ENCODE measurements at places on chromosomes 3 and 15.

- no peak for DNase-seq
Measured at GRCh38 chr15:35330916-35331315, 215.0 kb downstream of the DPH6 start.

DNA sequence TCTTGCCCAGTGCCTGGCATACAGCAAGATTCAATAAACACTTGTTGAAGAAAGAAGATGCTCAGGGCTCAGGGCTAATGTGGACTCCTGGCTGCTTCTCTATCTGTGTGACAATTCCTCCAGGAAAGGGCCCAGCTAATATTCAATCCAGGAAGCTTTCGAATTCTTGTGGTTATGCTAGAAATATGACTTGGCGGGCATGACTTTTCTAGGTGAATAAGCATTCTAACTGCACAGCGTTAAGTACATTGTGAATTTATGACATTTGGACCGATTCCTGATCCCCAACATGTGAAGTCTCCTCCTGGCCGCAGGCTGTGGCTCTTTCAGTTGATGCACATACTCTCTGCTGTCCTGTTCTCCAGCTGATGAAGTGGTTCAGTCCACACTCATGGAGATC is 117.0 kb downstream of the IMPG2 start:
- DNase-seq = no peak

GRCh38 chr3:111739311-111739911 is 119.7 kb upstream of the PHLDB2 start:
- DNase-seq = no peak

GRCh38 chr3:126606001-126606400 is 47.3 kb upstream of the C3orf22 start:
- no peak for DNase-seq

- DNase-seq = no peak
Measured at GRCh38 chr3:141373232-141373631, 4.9 kb downstream of the ZBTB38 start.

DNA sequence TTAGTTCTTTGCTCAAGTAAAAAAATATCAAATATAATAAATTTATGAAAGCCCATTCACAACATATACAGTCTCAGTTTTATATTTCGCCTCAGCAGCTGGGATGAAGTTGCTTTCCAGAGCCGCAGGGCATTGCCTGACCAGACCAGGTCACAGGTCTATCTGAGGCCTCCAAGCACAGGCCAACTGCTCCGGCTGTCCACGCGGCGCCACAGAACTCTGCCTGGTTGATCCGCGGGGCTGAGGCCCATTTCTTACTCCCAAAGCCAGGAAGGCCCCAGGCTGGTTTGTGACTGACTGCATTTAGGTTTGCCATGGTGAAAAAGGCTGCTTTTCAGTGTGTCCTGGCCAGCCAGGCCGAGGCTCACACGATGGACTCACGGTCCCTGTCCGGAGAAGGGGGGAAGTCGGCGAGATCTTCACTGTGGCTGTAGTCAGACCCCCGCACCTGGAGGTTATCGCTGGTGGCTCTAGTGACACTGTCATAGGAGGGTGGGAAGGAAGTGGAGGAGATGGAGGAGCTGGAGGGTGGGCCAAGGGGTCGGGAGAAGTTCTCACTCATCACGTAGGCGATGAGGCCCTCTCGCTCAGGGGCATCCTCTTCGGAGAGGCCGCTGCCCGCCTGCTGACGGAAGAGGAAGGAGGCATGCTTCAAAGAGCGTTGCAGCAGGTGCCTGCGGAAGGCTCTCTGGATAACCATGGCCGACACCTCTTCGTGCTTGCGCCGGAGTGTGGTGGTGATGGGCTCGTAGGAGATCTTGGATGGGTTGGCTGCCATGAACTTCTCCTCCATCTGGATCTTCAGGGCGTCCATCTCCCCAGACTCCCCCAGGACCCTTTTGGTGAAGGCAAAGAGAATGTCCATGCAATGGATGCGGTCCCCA is 54.1 kb downstream of the EXOG start:
- no peak for DNase-seq

DNA sequence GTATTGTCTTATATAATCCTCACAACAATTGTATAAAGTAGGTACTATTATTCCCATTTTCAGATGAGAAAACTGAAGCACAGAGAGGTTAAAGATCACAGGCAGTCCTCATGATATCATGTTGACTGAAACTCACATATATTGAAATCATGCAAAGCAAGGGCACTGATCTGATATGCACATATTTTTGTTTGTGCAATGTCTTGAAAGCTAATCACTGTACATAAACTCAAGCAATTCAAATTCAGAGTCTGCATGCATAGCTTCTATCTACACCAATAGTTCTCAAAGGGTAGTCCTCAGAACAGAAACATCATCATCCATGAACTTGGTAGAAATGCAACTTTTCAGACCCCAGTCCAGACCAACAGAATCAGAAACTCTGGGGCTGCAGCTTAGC is 119.2 kb upstream of the STT3B start:
- no peak for DNase-seq

- no peak for DNase-seq
Measured at GRCh38 chr3:50570508-50571279, 1.4 kb downstream of the HEMK1 start.

All from activated CD4-positive, CD25-positive, alpha-beta regulatory T cell (primary cell).